Chondrocyte (in vitro differentiated cells): ENCODE measurements at places on chromosomes 6 and 20. TPM values are rescaled to one million over a fixed set of nuclear protein-coding genes. Genes with fewer than 3 reads are reported as not detected.

- DNase-seq: no peak
These were observed 24.4 kb downstream of the TBC1D32 start for GRCh38 chr6:121309768-121310469.

- DNase-seq: no peak
These were observed 95.3 kb upstream of the C6orf118 start for GRCh38 chr6:165404697-165405096.

- no peak for DNase-seq
These were observed 619 bp downstream of the RREB1 start for GRCh38 chr6:7108196-7108963.

DNA sequence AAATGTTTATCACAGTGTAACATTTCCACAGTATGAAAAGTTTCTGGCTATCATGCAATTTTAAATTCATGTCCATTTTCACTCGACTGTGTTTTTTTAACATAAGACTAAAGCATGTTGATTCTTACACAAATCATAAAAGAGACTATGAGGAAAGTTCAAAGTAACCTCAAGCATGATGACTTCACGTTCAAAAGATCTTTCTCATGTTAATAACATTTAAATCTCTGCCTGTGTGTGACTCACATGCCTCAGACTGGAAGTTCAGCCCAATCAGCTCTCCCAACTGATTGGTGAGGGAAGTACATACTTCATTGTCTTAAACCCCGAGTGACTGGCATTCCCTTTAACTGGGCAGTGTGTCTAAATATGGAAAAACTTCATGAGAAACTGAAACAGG is 37.4 kb downstream of the ATXN1 start:
- DNase-seq: no peak

GRCh38 chr20:48209102-48209501 is 423.8 kb upstream of the SULF2 start:
- no peak for DNase-seq

GRCh38 chr6:128487055-128487454 is 33.3 kb downstream of the PTPRK start:
- no peak for DNase-seq

GRCh38 chr6:127481111-127481510 is 21.9 kb upstream of the KIAA0408 start:
- DNase-seq: no peak

- no peak for DNase-seq
These were observed 202.5 kb upstream of the SGK1 start for GRCh38 chr6:134520181-134521115.

- DNase-seq: no peak
These were observed 53.1 kb upstream of the SMOC2 start for GRCh38 chr6:168387911-168388310.

- no peak for DNase-seq
These were observed 394.5 kb downstream of the PLCB1 start for GRCh38 chr20:8526610-8527009.

DNA sequence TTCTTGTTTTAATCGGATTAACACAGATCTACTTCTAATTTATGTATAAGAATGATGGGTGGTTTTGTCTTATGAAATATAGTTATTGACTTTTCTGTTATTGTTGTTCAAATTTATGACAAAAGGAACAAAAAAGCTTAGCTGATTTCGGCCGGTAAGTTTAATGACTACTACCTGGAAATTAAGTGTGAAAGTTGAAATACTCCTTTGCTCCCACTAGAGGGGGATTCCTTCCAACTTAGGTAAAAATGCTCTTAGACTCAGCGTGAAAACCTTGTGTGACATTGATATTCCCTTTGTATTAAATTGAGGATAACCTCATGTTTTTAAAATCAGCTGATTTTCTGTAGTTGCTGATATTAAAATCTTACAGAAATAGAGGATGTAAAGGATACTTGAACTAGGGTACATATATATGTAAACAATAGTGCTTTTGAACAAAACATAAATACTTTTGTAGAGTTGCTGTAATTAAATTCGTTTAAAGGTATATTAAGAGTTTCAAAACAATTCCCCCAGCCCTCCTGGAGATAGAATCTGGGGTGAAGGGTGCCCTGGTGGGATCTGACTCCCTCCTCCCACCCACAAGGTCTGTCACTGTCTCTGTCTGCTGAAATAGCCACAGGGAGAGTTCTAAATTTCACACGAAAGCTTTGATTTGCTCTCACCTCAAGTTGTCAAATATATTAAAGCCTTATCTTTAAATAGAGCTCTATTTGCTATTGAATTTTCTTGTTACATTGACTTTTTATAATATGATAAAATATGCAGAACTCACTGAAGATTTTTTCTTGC is 257.5 kb downstream of the ARID1B start:
- DNase-seq: no peak

DNA sequence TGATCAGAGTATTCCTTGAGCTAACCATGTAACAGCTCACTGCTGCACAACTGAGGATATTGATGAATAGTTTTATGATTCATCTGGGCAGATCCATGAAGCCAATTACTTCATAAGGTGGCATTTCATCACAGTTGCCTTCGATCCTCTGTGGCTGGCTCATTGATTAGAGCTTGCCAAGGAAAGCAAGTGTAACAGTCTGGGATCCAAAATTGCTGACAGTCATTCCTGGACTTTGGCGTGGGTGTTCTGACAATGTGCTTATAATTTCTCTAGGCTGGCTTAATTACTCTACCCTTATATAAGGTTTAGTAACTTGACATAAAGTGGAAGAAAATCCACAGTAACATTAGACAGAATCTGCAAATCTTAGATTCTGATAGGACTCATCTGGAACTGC is 551.3 kb upstream of the CDH4 start:
- no peak for DNase-seq

- no peak for DNase-seq
These were observed 32.4 kb upstream of the RPP40 start for GRCh38 chr6:5036269-5036668.

- DNase-seq: no peak
These were observed 288.9 kb upstream of the CDH4 start for GRCh38 chr20:60963146-60963545.

DNA sequence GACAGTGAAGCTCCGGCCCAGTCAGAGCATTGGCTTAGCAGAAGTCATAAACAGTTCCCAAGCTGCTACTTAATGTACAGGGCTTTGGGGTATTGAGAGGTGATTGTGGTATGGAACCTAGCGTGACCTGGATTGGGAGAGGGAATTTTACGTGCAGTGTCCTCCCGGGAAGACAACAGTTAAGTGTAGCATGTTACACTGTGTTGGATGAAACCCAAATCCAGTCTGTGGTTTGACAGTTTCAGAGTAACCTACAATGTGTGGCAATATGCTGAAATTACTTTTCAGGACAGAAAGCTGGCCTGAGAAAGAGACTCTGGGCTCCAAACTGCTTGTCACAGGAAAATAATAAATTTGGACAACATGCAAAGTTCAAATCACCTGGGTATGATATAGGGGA is 28.1 kb upstream of the RALGAPA2 start:
- DNase-seq: no peak

DNA sequence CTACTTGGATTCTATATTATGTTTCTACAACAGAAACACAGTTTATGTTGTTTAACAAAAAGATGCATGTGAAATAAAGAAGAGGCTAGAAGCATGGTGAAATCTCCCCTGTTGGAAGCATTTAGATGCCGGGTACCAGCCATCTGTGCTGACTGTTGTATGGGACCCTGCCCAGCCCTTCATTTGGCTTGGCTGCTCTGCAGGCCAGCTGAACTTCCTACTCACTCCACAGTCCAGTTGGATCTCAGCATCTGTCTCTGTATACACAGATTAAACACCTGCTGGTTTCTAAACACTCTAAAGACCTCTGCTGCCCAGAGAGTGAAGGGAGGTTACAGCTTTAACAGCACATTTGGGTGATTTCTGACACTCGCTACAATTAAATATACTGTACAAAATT is 228.3 kb downstream of the SLC35F1 start:
- no peak for DNase-seq

DNA sequence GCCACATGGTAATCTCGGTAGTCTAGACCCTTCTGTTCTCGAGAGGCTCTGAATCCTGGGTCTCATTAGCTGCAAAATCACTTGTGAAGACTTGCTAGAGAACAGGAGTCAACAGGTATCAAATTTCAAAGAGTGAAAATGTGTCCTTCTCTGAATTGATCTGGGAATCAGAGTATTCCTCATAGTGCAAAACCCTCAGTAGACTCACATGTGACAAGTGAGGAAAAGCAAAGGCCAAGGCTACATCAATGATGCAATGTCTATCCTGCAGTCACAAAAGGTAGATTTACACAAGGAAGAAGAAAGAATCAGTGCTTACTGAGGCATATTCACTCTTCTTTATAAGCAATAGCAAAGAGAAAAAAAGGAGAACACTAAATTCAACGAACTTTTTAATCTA is 1220.0 kb upstream of the GJE1 start:
- no peak for DNase-seq

GRCh38 chr20:57080796-57081195 is 185.6 kb downstream of the BMP7 start:
- no peak for DNase-seq

DNA sequence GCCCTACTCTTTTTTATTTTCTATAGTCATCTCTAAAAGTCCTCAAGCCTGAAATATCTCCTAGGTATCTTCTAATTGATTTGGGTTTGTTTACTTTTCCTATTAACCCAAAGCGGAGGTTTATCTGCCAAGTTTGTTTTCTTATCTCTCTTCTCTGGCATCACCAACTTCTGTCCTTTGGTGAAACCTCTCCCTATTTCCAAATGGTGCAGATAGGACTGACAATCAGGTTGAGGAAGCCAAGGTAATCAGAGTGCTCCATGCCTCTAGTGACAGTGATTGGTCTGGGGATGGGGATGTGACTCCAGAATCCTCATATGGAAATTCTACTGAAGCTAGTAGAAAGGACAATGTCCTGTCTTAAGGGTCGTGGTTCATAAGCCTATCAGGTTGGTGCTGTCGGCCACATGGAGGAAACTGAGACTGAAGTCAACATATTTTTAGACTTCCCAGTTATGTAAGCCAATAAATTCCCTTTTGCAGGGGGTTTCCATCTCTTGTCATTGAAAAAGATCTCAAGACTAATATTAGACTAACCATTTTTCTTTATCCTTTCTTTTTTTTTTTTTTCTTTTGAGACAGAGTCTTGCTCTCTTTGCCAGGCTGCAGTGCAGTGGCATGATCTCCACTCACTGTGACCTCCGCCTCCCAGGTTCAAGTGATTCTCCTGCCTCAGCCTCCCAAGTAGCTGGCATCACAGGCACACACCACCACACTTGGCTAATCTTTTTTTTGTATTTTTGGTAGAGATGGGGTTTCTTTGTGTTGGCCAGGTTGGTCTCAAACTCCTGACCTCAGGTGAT is 28.0 kb downstream of the KIF6 start:
- DNase-seq: no peak

DNA sequence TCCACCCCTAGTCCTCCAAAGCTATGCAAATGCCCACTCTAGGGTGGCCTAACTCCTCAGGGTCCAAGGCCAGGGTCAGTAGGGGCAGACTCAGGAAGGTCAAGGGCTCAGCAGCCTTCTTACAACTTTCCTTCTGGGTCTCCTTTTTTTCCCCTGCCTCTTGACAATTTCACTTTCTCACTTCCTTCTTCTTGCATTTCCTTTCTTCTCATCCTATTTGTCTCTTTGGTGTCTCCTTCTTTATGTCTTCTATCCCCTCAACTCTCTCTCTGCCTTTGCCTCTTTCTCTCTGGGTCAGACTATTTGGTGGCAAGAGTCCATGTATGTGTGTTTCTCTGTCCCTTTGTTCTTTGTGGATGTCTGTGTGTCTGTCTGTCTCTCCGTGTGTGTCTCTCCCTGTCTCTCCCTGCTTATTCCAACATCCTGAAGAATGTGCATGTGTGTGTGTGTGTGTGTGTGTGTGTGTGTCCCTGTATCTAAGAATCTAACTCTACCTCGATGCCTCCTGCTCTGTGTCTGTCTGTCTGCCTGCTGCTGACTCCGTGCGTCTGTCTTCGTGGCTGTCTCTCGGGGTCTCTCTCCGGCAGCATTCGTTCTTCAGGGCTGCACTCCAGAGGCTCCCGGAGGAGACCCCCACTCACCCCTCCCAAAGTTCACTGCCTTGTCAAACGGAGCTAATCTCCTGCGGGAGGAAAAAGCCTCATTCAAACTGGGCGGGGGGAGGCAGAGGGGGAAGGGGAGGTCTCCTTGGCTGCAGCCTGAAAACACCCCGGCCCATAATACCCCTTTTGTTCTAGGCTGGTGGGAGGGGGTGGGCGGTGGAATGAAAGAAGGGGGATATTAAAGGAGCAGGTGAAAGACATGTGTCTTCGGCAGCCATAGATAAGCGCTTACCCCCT is 51.7 kb upstream of the FOXP4 start:
- no peak for DNase-seq

DNA sequence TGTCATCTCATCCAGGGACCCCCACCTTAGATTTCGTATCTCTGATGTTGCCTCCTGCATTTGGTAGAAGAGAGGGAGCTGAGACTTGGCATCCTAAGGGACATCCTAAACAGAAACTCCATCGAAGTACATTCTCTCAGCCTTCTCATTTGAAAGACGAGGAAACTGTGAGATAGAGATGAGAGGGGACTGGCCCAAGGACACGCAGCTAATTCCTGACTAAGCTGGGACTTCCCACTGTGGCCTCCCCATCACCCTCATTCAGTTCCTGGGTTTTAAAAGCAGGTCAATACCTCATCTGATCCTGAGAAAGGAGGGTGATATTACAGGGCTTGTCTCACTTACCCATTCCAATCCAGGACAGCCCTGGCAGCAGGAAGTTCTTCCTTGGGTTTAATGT is 855 bp upstream of the WFDC5 start:
- DNase-seq: no peak

DNA sequence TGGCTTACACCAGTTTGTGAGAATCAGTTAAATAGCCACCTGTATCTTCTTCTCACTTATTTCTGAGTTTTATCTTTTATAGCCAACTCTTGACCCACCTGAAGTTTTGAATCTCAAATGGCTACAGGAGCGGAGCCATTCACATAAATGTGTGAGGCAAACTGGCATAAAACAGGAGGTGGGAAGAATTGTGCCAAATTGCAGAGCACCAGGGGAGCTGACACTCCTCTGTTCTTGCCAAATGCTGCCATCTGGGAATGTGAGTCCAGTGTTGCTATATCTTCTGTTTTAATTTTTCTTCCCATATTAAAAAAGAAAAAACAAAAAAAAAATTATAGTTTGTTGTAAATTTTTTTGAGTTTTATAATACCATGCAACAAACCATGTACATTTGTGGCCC is 17.0 kb upstream of the RNF146 start:
- DNase-seq: no peak

Gene DEFB110
- not detected in 3 replicates for total RNA-seq

Gene SNRPB
- total RNA-seq: 99.8 to 103 TPM (median 103 TPM) in 3 replicates

Gene NAA20
- total RNA-seq: 44.9 to 47.2 TPM (median 46.2 TPM) in 3 replicates

Gene PPARD
- 25.9 to 28.3 TPM (median 27.0 TPM) in 3 replicates for total RNA-seq

Gene HDGFL1
- total RNA-seq: not detected in 3 replicates

Gene FABP7
- total RNA-seq: not detected in 3 replicates

Gene CDH4
- 0.48 to 1.1 TPM (median 0.99 TPM) in 3 replicates for total RNA-seq

Gene WFDC12
- not detected in 3 replicates for total RNA-seq

Gene MTCH1
- total RNA-seq: 188 to 208 TPM (median 190 TPM) in 3 replicates

Gene RAD21L1
- not detected in 3 replicates for total RNA-seq

Gene GABRR1
- not detected in 3 replicates for total RNA-seq

Gene LY6G6D
- not detected in 3 replicates for total RNA-seq

Gene SLC2A10
- 39.6 to 43.5 TPM (median 40.2 TPM) in 3 replicates for total RNA-seq

Gene CEBPB
- total RNA-seq: 20.4 to 81.4 TPM (median 78.7 TPM) in 3 replicates

Gene UBD
- total RNA-seq: not detected in 3 replicates

Gene FAM217B
- 12.7 to 14.0 TPM (median 13.7 TPM) in 3 replicates for total RNA-seq

Gene NFKBIL1
- 21.2 to 30.1 TPM (median 29.6 TPM) in 3 replicates for total RNA-seq

Gene CLDN20
- not detected in 3 replicates for total RNA-seq

Gene KCNQ5
- 4.1 to 4.7 TPM (median 4.5 TPM) in 3 replicates for total RNA-seq

Gene TENT5A
- 25.8 to 57.9 TPM (median 27.9 TPM) in 3 replicates for total RNA-seq
